SW 1271 (cell line): ENCODE measurements at places on chromosomes 2 and 18.

DNA sequence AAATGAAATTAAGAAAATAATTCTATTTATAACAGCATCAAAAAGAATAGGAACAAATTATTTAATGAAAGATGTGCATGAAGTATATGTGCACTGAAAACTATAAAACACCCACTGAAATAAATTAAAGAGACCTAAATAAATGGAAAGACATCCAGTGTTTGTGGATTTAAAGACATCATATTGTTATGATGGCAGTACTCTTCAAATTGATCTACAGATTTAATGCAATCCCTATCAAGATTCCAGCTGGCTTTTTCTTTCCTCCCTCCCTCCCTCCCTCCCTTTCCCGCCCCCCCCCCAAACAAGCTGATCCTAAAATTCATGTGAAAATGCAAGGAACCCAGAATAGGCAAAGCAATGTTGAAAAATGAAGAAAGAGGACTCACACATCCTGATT is 83.5 kb upstream of the ZFP36L2 start:
- no peak for DNase-seq

- DNase-seq: no peak
Measured at GRCh38 chr2:180662521-180662920, 317.9 kb upstream of the UBE2E3 start.

GRCh38 chr2:225494100-225494459 is 94.6 kb downstream of the NYAP2 start:
- DNase-seq: no peak

- DNase-seq: no peak
Measured at GRCh38 chr2:50962731-50963130, 69.2 kb downstream of the NRXN1 start.

DNA sequence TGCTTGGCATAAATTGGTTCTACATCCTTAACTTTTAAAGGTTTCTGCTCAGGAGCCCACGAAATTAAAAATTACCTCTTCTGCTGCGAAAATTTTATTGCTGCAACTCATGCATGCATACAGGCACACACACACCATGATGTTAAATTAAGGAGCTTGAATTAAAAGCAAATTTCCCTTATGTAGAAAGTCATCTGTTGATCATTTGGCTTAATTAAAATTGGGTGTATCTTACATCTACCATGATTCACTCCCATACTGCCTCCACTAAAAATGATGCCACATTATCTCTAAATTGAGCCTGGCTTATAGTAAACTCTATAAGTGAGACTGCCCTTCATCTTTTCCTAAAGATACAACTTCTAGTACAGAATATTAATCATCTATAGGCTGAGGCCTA is 145.4 kb downstream of the NCK2 start:
- no peak for DNase-seq

DNA sequence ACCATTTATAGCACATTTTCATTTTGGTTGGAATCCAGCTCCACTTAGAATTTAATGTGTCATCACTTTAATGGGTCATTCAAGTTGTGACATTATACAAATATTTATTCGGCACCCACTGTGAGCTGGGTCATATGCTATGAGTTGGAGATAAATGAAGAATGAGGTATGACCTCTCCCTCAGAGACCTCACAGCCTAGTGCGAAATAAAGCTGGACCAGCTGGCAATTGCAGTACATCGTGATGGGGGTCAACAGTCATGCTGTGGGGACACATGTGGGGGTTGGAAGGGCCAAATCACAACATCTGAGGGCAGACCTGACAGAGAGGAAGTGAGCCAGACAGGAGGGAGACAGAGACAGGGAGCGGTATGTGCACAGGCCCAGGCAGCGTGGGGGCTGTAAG is 175.4 kb downstream of the MAIP1 start:
- no peak for DNase-seq

- no peak for DNase-seq
Measured at GRCh38 chr2:233051241-233052149, 8.6 kb upstream of the INPP5D start.

- DNase-seq: no peak
Measured at GRCh38 chr2:147236601-147237000, 608.2 kb upstream of the ACVR2A start.

GRCh38 chr2:174634130-174635014 is 36.8 kb upstream of the WIPF1 start:
- DNase-seq: no peak

DNA sequence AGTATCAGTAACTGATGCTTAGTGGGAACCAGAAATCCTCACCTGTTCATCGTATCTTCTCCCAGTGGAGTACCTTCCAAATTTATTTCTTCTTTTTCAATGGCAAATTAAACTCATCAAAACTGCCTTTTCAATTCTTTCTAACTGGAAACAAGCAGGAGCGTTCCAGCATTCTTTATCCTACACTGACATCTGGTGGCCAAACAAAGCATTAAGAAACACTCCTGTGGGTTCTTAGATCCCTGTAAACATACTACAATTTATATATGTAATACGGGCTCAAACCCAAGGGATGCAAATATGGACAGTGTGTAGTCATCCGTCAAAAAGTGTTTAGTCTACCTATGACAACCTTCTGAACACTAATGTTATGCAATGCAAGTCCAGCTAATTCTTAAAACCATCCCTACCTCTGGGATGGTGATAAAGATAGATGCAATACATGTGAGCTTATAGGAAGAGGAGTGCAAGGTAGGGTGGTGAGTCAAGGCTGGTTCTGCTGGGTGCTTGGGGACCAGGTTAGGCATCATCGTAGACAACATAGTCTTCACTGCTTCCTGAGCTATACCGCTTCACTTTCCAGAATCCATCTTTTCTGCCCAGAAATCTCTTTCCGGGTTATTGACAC is 375.0 kb downstream of the CTNNA2 start:
- DNase-seq: peak; percentile 59

DNA sequence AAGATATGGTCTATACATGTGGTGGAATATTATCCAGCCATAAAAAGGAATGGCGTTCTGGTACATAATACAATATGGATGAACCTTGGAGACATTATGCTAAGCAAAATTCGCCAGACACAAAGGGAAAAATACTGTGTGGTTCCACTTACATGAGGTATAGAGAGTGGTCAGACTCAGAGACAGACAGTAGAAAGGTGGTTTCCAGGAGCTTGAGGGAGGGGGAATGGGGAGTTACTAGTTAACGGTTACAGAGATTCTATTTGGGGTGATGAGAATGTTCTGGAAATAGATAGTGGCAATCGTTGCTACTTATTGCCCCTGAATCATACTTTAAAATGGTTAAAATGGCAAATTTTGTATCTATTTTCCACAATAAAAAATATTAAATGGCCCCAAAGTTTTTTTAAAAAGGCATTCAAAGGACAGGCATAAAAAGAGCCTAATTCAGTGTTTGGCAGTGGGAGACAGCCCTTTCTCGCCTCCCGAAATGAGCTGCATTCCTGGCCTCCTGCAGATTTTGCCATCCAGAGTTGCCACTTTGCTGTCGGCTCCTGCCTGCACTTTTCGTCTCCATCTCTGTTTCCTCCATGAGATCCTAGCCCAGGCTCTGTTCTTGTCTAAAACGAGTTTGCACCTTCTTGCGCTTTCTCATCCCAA is 13.5 kb downstream of the TNFRSF11A start:
- no peak for DNase-seq

DNA sequence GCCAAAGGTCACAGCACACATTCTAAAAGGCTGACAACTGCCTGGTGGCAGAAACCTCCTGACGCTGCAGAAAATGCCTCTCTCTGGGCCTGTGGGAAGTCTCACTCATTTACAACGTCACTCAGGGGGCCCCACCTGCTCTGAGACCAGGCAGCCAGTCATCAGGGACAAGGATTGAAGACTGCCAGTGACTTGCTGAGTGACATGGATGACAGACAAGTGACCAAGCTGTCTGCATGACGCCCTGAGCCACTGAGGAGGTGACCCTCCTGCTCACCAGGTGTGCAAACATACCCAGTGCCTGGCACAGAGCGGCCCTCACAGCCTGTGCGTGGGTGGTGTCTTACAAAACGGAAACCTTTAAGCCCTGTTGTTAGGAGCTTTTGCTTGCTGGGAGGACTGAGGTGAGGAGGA is 392.4 kb downstream of the TNS1 start:
- no peak for DNase-seq

GRCh38 chr2:166841152-166841551 is 47.1 kb upstream of the XIRP2 start:
- DNase-seq: no peak

DNA sequence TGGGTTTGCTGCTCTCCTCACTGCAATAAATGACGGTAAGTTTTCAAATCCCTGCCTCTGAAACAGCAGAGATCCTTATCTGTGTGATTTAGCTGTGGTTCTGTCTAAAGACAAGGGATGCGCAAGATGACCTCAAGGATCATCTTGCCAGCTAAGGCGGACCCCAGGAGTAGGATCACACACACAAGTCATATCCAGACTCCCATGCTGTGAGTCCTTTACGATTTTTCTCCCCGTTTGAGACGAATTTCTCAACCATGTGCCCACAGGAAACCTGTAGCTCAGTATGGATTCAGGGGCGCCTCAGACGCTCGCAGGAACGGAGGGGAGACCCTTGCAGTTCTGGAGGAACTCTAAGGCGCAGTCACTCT is 11.1 kb upstream of the DCTN1 start:
- no peak for DNase-seq

DNA sequence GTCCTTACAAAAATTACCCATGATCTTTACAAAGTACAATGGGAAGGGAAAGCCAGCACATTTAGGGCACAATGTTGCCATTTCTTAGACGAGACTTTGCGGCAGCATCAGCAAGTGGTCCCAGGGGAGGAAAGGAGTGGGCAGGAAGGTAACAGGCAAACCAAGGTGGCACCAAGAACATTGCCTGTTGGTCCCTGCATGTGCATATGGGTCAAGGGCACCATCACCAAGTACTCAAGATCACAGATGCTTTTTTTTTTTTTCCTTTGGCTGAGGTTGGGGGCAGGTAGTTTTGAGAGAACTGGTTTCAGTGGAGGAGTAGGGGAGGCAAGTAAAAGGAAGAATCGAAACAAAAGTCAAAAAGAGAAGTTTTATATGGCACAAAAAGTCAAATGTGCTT is 752 bp upstream of the CYTIP start:
- no peak for DNase-seq

DNA sequence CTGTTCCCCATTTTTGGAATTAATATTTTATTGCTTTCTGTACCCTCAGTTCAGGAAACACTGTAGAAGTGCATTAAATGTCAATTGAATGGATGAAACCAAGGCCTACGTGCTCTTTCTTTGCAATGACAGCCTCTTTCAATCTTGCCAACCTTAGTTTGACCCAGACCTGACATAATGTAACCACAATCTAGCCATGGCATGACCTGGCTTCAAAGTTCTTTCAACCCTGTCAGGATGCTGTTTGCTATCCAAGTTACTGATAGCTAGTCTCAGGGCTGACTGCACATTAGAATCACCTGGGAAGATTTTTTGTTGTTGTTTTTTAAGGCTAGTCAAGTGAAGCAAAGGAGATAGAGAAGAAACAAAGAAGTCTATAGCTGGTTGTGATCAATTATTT is 190.9 kb upstream of the PKDCC start:
- no peak for DNase-seq
